Activated T-helper 2 cell treated with anti-CD3 and anti-CD28 coated beads, Interferon-gamma antibody, Interleukin-2, Interleukin-4, amounts not matched to agents 10 μg/mL and 5 μg/mL and 100 μg/mL, durations not matched to agents 14 hours and 24 hours and 36 hours (primary cell): ENCODE measurements at places on chromosomes 5 and 9.

DNA sequence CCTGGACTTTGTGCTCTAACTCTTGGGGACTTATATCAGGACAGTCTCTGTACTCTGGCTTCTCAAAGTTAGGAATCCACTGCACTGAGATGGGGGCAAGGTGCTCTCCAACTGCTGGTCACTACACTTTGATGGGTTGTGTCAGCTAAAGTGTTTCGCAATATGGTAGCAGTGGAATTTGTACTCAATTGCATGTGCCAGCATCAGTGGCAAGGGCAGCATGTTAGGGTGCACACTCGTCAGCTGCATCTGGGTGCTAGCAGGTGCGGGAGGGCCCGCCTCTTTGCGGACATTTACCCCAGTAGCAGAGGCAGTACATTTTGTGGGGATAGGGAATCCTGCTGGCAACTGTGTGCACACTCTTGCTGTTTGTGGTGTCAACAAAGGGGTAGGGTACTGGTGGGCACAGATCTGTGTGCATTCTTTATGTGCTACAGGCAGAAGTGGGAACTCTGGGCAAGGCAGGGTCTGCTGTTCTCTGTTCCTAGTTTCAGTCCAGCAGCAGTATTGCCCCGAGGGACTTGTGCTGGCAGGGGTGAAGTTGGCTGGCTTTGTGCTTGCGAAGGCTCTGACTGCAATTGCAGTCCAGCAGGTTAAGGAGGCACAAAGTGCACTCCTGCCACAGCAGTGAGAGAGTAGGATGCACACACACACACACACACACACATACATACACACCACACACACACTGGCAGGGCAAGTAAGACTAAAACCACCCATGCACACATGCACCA lies 924.8 kb upstream of the CDH9 start:
- DNase-seq, result no peak
- no peaks in the 10 kb centered on the region for H3K4me1 ChIP-seq
- H3K27ac ChIP-seq, result no peak overlapping the region
- H3K4me3 ChIP-seq, result no peak overlapping the region
- no peaks in the 10 kb centered on the region for H3K36me3 ChIP-seq

- DNase-seq, result no peak
- H3K4me3 ChIP-seq, result no peak overlapping the region
- no peaks in the 10 kb centered on the region for H3K36me3 ChIP-seq
- peaks cover 16% of the 10 kb centered on the region for H3K27me3 ChIP-seq
- no peak overlapping the region for H3K27ac ChIP-seq
These were observed 378.7 kb downstream of the ENC1 start for GRCh38 chr5:74261866-74262265.

- H3K4me1 ChIP-seq, result peaks cover 10% of the 10 kb centered on the region
- H3K27ac ChIP-seq, result no peak overlapping the region
- H3K4me3 ChIP-seq, result no peak overlapping the region
- DNase-seq, result no peak
- H3K36me3 ChIP-seq, result no peaks in the 10 kb centered on the region
These were observed 113.3 kb upstream of the SPATA31D4 start for GRCh38 chr9:81814794-81815464.

DNA sequence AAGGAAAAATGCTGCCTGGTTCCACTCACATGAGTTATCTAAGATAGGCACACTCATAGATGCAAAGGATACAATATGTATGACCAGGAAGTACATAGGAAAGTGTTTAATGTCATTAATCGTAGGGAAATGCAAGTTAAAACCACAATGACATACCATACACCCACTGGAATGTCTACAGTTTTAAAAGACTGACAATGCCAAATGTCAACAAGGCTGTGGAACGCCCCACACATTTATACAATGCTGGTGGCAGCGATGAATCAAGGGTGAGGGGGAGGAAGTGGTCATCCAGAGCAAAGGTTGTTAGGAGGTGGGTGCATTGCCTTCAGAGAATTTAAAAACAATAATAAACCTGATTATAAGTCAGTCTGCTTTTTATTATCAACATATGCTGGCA lies 437.8 kb downstream of the ARHGEF28 start:
- H3K4me1 ChIP-seq, result peaks cover 5% of the 10 kb centered on the region
- H3K4me3 ChIP-seq, result no peak overlapping the region
- no peak for DNase-seq
- H3K27me3 ChIP-seq, result peaks cover 3% of the 10 kb centered on the region
- no peaks in the 10 kb centered on the region for H3K36me3 ChIP-seq

- no peak overlapping the region for H3K4me3 ChIP-seq
- peaks cover 4% of the 10 kb centered on the region for H3K27me3 ChIP-seq
- no peaks in the 10 kb centered on the region for H3K4me1 ChIP-seq
These were observed 144.6 kb upstream of the ZNF366 start for GRCh38 chr5:72651779-72652178.

GRCh38 chr5:73519531-73520283 lies 21.5 kb downstream of the BTF3 start:
- peaks cover 8% of the 10 kb centered on the region for H3K4me1 ChIP-seq
- H3K27me3 ChIP-seq, result no peaks in the 10 kb centered on the region
- DNase-seq, result peak; percentile 70
- H3K27ac ChIP-seq, result peak overlapping the region; percentile 28
- H3K36me3 ChIP-seq, result no peaks in the 10 kb centered on the region

DNA sequence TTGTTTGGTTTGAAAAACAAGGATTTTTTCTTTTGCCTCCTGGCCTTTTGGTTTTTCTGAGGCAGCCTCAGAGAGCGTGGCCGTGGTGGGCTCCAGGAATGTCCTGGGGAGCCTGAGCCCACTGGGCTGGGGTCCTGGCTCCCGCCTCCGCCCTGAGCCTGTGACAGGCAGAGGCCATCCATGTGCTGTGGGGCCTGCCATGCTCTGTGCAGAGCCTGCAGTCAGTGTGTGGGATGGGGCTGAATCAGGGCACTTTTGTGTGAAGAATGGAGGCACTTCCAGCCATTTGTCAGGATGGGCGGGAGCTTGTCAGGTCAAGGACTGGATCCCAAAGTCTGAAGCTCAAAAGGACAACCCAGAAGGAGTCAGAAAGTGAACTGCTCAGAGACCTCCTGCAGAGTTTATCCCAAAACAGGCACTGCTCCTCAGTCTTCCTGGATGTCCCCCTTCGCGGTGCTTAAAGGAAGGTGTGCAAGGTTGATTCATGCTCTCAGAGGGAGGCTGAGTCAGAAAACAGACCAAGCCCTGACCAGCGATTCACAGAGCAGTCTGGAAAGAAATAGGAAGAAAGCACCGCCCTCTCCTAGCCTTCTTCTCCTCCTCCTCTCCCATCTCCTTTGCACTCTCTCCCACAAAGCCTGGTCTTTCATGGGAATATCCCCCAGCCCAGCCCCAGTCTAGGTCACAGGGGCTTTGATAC lies 53.2 kb downstream of the MVB12B start:
- peaks cover 39% of the 10 kb centered on the region for H3K27me3 ChIP-seq
- peaks cover 9% of the 10 kb centered on the region for H3K4me1 ChIP-seq
- no peak for DNase-seq

GRCh38 chr5:2163060-2163856 lies 280.5 kb upstream of the IRX4 start:
- no peak for DNase-seq
- no peaks in the 10 kb centered on the region for H3K27me3 ChIP-seq
- no peaks in the 10 kb centered on the region for H3K36me3 ChIP-seq

DNA sequence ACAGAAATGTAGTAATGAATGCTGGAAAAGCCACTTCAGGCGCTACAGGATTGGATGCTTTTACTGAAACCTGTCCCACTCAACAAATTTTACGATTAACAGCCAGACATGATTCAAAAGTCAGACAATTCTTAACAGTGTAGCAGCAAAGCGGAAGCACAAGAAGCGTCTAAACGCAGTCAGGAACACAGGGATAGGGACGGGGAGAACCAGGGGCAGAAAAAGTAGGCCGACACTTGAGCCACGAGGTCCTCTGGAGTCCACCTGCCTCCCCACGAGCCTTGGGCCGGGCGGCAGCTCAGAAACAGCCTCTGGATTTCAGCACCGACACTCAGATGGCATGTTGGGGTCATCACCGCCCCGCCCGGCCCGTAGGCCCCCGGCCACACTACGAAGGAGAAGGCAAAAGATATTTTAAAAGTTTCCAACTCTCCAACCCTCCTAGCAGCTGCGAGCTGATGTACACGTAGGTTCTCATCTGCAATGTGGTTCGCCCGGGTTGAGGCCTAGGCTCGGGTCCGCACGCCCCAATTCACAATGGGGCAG lies 615 bp downstream of the RACK1 start:
- H3K36me3 ChIP-seq, result peaks cover 61% of the 10 kb centered on the region
- peak overlapping the region; percentile 98 for H3K4me3 ChIP-seq
- peaks cover 38% of the 10 kb centered on the region for H3K4me1 ChIP-seq
- H3K27me3 ChIP-seq, result no peaks in the 10 kb centered on the region
- no peak for DNase-seq
- peak overlapping the region; percentile 96 for H3K27ac ChIP-seq

DNA sequence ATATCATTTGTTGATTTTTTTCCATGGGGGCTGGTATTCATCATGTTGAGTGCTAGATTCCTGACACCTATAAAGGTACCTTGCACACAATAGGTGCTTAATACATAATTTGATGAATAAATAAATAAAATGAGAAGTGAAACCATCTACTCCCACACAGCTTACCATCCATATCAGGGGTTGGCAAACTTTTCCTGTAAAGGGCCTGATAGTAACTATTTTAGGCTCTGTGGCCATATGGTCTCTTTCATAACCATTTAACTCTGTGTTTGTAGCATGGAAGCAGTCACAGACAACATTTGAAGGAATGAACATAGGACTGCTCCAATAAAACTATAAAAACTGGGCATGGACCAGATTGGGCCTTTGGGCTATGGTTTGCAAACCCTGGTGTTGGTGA lies 100.3 kb downstream of the GCNT1 start:
- no peak overlapping the region for H3K27ac ChIP-seq
- no peak overlapping the region for H3K4me3 ChIP-seq
- peaks cover 19% of the 10 kb centered on the region for H3K4me1 ChIP-seq

DNA sequence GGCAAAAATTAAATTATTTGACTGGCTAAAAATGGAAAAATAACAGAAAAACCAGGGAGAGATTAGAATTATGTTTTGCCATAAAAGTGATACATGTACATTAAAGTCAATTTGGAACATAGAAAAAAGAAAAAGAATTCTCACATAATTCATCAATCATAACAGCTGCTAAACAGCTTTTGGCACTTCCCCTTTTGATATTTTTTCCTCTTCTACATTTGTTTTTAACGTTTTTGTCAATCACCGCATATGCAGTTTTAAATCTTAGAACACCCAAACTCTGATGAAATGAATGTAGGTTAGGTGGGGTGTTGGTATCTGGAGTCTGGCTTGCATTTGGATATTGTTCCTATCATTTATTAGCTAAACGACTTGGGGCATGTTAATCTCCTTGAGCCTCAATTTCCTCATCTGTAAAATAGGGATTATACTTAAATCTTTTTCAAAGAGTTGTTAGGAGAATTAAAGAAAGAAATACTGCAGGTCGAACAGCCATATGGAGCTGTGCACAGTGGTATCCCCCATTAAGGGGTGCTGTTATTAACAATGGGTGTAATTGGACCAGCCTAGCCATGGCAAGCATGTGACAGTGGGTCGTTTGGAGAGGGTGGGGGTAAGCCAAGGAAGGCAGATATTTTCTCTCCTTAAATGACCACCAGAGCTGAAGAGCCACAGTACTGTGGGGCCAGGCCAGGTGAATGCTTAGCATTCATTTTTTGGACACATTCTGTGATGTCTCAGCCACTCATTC lies 22.6 kb downstream of the NPR3 start:
- H3K4me1 ChIP-seq, result no peaks in the 10 kb centered on the region
- no peak overlapping the region for H3K27ac ChIP-seq
- H3K36me3 ChIP-seq, result no peaks in the 10 kb centered on the region
- H3K27me3 ChIP-seq, result peaks cover 3% of the 10 kb centered on the region

DNA sequence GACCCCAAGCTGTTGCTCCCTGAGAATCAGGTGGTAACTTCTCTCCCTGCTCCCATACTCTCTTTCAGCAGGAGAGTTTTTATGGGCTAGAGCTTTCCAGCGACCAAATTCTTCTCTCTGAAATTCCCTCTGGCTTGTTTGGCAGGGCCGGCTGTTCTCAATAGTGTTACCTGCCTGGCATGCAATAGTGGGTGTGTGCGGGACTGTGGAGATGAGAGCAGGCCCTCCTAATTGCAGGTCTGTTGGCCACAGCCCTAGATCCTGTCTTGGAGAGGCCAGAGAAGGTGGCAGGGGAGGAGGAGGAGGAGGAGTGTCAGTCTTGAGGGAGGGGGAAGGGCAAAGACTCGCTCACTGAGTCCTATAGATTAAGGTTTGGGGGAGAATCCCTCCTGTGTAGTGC lies 29.5 kb downstream of the AQP7 start:
- H3K36me3 ChIP-seq, result peaks cover 28% of the 10 kb centered on the region
- no peaks in the 10 kb centered on the region for H3K27me3 ChIP-seq

GRCh38 chr9:133023117-133023890 lies 7.5 kb upstream of the GTF3C5 start:
- peak overlapping the region; percentile 33 for H3K4me3 ChIP-seq
- H3K27ac ChIP-seq, result peak overlapping the region; percentile 35
- no peaks in the 10 kb centered on the region for H3K36me3 ChIP-seq
- DNase-seq, result peak; percentile 56
- peaks cover 18% of the 10 kb centered on the region for H3K4me1 ChIP-seq

DNA sequence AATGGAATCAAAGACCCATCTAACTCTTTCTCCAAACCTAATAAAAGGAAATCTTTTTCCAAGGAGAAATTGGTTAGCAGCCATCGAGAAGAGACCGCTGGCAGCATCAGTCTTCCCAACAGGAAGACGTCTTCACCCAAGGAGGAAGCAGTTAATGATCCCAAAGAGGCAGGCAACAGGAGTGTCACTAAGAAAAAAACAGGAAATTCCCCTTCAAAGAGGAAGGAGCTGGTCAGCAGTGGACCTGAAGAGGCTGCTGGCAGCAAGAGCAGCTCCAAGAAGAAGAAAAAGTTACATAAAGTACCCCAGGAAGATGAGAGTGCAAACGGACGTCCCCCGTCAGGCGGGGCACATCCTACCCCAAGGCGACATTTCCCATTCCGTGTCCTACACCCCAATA lies 143.7 kb downstream of the ELAVL2 start:
- no peak overlapping the region for H3K4me3 ChIP-seq
- H3K27ac ChIP-seq, result no peak overlapping the region
- no peaks in the 10 kb centered on the region for H3K27me3 ChIP-seq
- H3K36me3 ChIP-seq, result no peaks in the 10 kb centered on the region
- no peaks in the 10 kb centered on the region for H3K4me1 ChIP-seq

- no peaks in the 10 kb centered on the region for H3K36me3 ChIP-seq
- no peak overlapping the region for H3K4me3 ChIP-seq
- no peaks in the 10 kb centered on the region for H3K27me3 ChIP-seq
- peaks cover 1% of the 10 kb centered on the region for H3K4me1 ChIP-seq
- DNase-seq, result no peak
These were observed 234.3 kb upstream of the ANKH start for GRCh38 chr5:15105799-15106393.
